D341Med (cell line): ENCODE measurements at places on chromosomes 5 and 9.

DNA sequence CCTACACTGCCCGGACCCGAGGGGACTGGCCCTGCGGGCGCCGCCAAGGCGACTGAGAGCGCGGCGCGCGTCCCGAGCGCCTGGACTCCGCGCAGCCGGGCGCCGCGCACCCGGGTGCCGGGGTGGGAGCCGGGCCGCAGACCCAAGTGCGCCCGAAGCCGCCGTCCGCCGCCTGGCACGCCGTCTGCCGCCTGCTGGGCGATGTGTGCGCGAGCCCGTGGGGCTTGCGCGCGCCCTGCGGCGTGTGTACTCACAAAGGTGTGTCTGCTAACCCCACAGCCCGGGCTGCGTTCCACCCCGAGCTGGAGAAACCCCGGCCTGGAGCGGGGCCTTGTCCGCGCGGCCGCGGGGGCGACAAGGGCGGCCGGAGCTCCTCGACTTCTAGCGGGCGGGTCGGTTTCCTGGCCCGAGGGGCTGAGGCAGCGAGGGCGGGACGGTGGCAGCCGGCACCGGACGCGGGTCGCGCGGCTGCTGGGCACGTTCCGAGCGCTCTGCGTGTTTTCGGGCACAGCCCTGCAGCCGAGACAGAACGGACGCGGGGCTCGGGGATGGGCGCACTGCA lies 1.1 kb upstream of the ZSWIM6 start:
- DNase-seq: peak; percentile 84

DNA sequence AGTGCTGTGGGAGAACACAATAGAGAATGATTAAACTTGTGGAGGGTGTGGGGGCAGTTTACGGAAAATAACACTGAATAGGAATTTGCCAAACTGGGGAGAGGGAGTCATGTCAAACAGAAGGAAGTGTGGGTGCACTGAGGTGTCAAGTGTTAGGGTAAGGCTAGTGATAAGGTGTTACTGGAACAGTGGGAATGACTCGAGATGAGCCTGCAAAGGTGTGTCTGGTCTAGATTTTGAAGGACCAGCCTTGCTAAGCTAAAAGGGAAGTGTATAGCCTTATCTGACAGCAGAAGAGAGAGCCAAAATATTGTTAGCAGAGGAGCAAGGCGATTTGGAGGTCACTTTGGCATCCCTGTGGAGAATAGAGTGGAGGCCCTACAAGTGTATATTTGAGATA lies 4.2 kb downstream of the CNOT6 start:
- DNase-seq: no peak

DNA sequence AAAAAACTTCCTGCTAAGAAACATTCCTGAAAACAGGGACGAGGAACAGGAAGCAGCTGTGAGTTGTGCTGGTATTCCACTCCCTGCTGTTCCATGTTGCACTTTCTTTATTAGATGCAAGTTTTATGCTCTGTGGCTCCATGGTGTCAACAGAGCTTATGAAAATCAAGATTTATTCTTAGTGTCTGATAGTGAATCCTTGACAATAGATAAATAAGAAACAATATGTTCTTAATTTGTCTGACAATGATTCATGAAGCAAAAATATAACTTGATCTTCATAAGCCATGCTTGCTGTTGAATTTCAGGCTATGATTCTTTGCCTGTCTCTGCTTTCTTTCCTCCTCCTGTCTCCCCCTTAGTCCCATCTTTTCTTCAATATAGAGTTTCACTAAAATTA lies 119.6 kb downstream of the DROSHA start:
- DNase-seq: no peak

GRCh38 chr5:156686796-156687195 lies 163.3 kb upstream of the PPP1R2B start:
- no peak for DNase-seq

DNA sequence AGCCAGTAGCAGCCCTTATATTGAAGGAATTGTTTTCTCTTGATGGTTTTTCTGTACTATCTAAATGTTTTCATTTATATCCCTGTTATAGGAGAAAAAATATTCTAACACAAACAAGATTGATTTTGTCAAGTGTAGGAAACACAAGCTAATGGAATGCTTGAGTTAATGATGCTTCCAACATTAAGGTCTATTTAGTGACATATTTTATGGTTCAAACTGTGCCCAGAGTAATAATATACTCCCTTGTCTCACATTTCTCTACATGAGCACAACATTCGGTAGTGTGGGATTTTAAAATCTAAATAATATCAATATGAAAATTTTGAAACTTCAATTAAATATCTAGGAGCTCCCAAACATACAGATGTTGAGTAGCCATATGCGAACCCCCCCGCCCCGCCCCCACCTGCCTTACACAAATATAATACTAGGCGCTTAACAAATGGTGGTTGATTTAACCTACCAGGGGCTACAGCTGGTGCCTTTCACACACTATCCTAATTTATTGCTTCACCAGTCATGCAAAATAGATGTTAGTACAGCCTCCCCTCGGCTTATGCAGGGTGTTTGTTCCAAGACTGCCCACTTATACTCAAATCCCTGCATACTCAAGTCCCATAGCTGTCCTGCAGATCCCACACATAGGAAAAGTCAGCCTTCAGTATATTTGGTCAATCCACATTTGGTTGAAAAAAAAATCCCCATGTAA lies 124.1 kb upstream of the ACO1 start:
- DNase-seq: no peak

DNA sequence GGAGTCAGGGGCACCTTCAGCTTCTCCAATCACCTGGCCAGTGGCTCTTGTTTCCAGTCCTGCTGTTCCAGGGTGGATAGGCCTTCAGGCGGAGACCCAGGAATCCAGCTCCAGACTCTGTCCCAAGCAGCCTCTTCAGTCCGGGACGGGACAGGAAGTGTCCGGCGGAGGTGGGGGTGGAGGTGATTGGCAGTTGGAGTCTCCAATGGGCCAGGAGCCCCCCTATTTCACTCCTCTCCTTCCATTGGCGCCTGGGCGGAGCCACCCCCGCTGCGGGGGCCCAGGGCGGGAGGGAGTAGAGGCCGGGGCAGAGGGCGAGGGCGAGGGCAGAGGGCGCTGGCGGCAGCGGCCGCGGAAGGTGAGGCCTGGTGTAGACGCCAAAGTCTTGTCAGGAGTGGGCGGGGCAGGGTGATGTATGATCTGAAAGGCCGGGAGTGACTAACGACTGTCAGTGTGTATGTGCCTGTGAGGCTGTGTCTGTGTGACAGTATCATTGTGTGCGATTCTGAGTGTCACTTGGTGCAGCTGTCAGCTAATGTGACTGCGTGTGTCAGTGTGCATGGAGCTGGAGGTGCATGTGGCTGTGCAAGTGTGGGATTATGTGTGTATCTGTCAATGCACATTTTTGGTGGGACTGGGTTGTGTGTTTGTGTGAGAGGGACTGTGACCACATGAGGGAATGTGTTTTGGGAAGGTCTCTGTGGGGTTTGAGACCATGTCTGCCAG lies at the start of gene IL11RA:
Gene IL11RA (plus strand): TSS at position 310 of the 726 bp plus-strand sequence. CDS start 3,033 bp downstream, outside the sequence.
- no peak for DNase-seq

DNA sequence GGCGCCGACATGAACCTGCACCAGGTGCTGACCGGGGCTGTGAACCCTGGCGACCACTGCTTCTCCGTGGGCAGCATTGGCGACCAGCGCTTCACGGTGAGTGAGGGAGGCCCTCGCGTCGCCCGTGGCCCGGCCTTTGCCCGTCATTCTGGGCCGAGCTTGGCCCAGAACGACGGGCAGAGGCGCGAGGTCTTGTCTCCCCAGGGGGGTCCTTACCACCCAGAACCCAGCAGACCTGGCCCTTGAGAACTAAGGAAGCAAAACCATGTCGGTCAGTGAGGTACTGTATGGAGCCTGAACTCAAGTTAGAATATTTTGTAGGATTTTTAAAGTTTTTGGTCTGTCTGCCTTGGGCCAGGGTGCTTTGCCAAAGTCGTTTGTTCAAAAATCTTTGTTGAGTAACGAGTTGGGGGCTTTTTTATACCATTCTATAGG lies 691 bp downstream of the DMXL1 start:
- no peak for DNase-seq

DNA sequence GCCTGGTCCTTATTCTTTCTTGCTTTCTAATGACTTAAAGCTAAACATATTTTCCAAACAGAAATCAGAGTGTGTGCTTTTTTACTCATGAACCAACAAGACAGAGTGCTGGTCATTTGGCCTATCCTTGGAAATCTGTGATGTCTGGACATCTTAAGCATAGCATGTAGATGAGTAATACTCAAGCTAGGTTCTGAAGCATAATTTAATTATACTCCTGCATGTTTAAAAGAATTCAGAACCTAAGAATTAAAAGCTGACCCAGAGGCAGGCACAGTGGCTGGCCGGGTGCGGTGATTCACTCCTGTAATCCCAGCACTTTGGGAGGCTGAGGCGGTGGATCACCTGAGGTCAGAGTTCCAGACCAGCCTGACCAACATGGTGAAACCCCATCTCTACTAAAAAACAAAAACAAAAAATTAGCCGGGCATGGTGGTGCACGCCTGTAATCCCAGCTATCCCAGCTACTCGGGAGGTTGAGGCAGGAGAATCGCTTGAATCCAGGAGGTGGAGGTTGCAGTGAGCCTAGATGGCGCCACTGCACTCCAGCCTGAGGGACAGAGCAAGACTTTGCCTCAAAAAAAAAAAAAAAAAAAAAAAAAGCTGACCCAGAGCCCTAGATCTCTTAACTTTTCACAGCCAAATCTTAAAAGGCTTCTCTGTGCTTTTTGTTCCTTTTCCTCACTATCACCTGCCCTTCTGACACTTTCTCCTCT lies 16.2 kb upstream of the TJP2 start:
- no peak for DNase-seq

DNA sequence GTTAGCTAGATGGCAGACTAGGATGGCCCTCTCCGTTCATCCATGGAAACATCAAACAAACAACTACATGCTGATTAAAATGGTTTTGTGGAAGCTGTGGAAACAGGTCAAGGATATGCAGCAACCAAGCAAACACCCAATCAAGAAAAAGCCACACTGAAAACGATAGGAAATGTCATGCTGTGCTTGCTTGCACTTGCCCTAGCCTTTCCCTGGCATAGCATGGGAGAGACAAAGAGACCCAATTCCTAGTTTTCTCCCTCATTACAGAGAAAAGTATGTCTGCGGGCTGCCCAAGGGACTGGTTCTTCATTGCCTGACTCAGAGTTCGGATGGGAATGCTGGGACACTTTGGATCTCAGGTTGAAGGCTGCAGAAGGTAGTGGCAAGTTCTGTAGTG lies 98.7 kb downstream of the FANCC start:
- DNase-seq: no peak

DNA sequence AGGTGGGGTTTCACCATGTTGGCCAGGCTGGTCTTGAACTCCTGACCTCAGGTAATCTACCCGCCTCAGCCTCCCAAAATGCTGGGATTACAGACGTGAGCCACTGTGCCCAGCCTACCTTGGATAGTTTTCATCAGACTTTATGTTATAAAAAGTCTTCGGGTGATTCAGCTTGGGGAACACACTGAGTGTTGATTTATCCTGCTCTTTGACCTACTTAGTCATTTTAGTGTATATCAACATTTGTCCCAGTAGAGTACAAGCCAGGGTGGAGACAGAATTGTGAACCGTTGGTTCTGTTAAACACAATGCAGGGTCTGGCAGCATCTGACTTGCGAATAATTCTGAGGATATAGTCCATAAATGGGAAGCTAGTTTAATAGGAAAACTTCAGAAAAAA lies 39.7 kb downstream of the NFX1 start:
- DNase-seq: no peak
